ENCODE measurements at places on chromosomes 5 and 9. TPM values are rescaled to one million over a fixed set of nuclear protein-coding genes. Genes with fewer than 3 reads are reported as not detected.

Gene INSL6
- not detected for total RNA-seq

Gene ECM2
- total RNA-seq = 5.6 TPM

Gene CXXC5
- total RNA-seq = 67.3 TPM

Gene DMXL1
- 23.3 TPM for total RNA-seq

Gene BDP1
- 12.8 TPM for total RNA-seq

Gene PCSK5
- total RNA-seq = 3.4 TPM

Gene PRDM9
- total RNA-seq = not detected

Gene ZNF608
- 8.6 TPM for total RNA-seq

Gene C9orf153
- 0.22 TPM for total RNA-seq

Gene SUSD1
- 6.4 TPM for total RNA-seq

Gene PTGS1
- total RNA-seq = 4.0 TPM

Gene ZNF483
- total RNA-seq = 3.5 TPM

Gene NUDCD2
- total RNA-seq = 12.9 TPM

Gene LCP2
- 6.7 TPM for total RNA-seq

Gene MOB3B
- total RNA-seq = 1.5 TPM

Gene PCDHB3
- 1.4 TPM for total RNA-seq

Gene CFAP77
- 2.0 TPM for total RNA-seq

Gene ADGRD2
- total RNA-seq = not detected

All from Right ventricle myocardium superior (tissue), 1 donor.